ENCODE measurements at places on chromosomes 3 and 15.

DNA sequence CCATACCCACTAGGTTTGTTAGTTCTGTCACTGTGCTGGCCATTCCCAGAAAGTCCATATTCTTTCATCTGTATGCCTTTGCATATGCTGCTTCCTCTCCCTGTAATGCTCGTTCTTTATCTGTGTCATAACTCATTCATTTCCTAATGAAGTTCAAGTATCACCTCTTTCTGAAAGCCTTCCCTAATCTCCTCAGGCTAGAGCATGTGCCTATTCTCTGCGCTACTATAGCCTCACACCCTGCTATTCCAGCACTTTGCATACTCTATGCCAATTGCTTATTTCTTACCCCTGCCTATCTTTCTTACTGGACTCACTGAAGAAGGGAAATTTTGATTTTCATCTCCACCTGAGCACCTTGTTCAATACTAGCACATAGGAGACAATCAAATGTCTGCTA, 25.6 kb upstream of the C2CD4B start:
- no peaks in the 10 kb centered on the region for H3K4me1 ChIP-seq
- H3K4me3 ChIP-seq = no peak overlapping the region
- no peaks in the 10 kb centered on the region for H3K36me3 ChIP-seq

DNA sequence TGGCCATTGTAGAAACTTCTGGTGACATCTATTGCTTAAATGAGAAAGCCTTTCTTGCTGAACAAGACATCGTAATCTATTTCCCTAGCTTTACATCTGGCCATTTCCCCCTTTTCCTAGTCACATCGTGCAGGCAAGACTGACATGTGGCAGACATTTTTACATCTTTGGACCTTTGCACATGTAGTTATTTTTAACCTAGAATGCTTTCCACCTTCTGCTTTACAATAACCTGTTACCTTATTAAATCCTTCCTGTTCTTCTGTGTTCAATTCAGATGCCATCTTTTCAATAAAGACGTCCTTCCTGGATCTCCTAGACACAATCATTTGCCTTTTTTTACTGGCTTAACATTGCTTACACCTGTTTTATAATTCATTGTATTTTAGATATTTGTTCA, 343.3 kb downstream of the DIPK2A start:
- peaks cover 11% of the 10 kb centered on the region for H3K27me3 ChIP-seq
- no peak overlapping the region for H3K4me3 ChIP-seq
- no peak overlapping the region for H3K27ac ChIP-seq
- H3K4me1 ChIP-seq = no peaks in the 10 kb centered on the region

GRCh38 chr15:50107157-50107556, 11.9 kb downstream of the ATP8B4 start:
- H3K27me3 ChIP-seq = no peaks in the 10 kb centered on the region
- peak overlapping the region; percentile 99 for H3K27ac ChIP-seq
- peaks cover 94% of the 10 kb centered on the region for H3K4me1 ChIP-seq
- peak overlapping the region; percentile 89 for H3K4me3 ChIP-seq

- H3K27me3 ChIP-seq = peaks cover 2% of the 10 kb centered on the region
- peaks cover 14% of the 10 kb centered on the region for H3K4me1 ChIP-seq
- H3K36me3 ChIP-seq = peaks cover 5% of the 10 kb centered on the region
- H3K27ac ChIP-seq = peak overlapping the region; percentile 62
These were observed 378.7 kb upstream of the TGFBR2 start for GRCh38 chr3:30227571-30228301.

DNA sequence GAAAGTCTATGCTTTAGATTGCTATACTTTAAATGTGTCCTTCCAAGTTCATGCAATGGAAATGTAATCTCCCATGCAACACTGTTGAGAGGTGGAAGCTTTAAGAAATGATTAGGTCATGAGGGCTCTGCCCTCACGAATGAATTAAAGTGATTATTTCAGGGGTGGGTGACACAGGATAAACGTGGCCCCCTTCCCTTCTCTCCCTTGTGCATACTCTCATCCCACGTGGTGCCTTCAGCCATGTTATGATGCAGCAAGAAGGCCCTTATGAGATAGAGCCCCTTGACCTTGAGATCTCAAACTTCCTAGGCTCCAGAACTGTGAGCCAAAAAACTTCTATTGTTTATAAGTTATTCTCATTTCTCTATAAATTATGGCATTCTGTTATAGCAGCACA, 183.3 kb downstream of the TNIK start:
- H3K4me3 ChIP-seq = no peak overlapping the region
- H3K27ac ChIP-seq = peak overlapping the region; percentile 68

DNA sequence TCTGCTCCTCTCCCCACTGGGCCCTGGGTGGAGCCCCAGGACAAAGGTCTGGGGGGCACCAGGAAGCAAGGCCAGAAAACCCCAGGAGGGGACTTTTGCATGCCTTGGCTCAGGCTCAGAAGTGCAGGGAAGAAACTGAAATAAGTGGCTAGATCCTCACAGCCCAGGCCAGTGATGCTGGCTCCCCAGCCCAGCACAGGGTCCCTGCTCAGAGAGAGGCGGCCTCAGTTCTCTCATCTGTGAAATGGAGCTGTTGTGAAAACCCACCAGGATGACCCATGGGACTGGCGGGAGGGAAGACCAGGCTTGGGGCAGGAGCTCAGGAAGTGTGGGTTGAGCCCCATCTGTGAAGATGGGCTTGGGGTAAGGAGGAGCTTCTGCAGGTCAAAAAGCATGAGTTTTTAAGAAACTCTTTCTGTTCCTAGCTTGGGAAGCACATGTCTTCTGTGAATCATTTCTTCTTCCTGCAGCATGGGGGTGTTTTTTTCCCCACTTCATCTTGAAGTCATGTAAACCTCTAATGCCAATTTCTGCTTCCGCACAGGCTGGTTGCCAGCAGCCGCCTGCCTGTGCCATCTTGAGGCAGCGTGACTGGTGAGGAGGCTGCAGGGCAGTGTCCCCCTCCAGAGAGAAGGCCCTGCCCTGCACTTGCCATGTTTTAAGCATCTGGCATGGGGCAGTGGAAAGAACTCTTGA, 118.6 kb downstream of the SMAD6 start:
- H3K27me3 ChIP-seq = peaks cover 6% of the 10 kb centered on the region
- H3K4me1 ChIP-seq = no peaks in the 10 kb centered on the region

DNA sequence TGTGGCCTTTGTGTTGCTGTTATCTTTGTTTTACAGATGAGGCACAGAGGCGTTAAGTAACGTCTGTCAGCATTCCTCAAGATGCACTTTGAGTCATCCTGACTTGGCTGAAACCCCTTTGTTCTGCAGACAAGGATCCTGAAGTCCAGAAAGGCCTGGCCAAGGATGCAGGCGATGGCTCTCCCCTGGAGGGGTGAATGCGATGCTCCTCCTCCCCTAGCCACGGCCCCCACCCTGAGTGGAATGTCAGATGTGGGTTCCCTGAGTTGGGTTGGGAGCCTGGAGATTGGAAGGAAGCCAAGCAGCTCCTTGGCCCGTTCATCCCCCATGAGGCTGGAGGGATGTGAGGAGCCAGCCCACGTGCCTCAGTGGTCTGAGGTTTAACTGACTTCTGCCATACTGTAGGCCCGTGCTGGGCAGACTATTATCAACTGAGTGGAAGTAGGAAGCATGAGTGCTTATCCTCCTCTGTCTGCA, 43.3 kb downstream of the POMGNT2 start:
- no peaks in the 10 kb centered on the region for H3K4me1 ChIP-seq
- H3K4me3 ChIP-seq = no peak overlapping the region
- no peak overlapping the region for H3K27ac ChIP-seq
- no peak for DNase-seq

GRCh38 chr3:23136054-23136453, 67.1 kb upstream of the UBE2E2 start:
- H3K36me3 ChIP-seq = no peaks in the 10 kb centered on the region
- DNase-seq = no peak
- no peaks in the 10 kb centered on the region for H3K27me3 ChIP-seq
- H3K4me1 ChIP-seq = no peaks in the 10 kb centered on the region
- no peak overlapping the region for H3K27ac ChIP-seq
- H3K4me3 ChIP-seq = no peak overlapping the region

GRCh38 chr15:96245252-96245651, 85.2 kb upstream of the NR2F2 start:
- no peak for DNase-seq
- H3K4me3 ChIP-seq = no peak overlapping the region
- H3K27me3 ChIP-seq = peaks cover 34% of the 10 kb centered on the region

GRCh38 chr3:163548015-163548414, 1530.3 kb downstream of the SI start:
- peaks cover 4% of the 10 kb centered on the region for H3K36me3 ChIP-seq
- no peak overlapping the region for H3K4me3 ChIP-seq
- H3K4me1 ChIP-seq = no peaks in the 10 kb centered on the region

GRCh38 chr3:134477938-134478337, 7.8 kb downstream of the ANAPC13 start:
- peaks cover 6% of the 10 kb centered on the region for H3K4me1 ChIP-seq
- no peak for DNase-seq
- H3K36me3 ChIP-seq = peaks cover 18% of the 10 kb centered on the region
- no peak overlapping the region for H3K27ac ChIP-seq

DNA sequence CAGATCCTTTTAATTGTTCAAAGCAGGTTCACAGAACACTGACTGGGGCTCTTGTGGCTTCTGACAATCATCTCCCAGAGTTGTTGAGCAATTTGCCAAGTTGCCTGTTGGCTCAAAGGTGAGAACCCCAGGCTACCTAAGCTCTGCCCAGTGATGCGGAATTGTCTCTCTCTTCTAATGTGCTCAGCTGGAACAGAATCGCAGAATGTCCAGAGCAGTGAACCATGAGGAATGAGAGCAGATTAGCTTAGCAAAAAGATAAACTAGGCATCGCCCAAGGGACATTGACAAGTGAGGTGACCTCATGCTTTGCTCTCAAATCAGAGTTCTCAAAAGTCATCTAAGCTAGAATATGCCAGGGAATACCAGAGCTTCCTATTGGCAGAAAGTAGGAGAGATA, 148.1 kb downstream of the WDR76 start:
- H3K4me1 ChIP-seq = peaks cover 17% of the 10 kb centered on the region
- DNase-seq = no peak
- no peak overlapping the region for H3K27ac ChIP-seq
- peaks cover 9% of the 10 kb centered on the region for H3K27me3 ChIP-seq
- peaks cover 5% of the 10 kb centered on the region for H3K36me3 ChIP-seq

DNA sequence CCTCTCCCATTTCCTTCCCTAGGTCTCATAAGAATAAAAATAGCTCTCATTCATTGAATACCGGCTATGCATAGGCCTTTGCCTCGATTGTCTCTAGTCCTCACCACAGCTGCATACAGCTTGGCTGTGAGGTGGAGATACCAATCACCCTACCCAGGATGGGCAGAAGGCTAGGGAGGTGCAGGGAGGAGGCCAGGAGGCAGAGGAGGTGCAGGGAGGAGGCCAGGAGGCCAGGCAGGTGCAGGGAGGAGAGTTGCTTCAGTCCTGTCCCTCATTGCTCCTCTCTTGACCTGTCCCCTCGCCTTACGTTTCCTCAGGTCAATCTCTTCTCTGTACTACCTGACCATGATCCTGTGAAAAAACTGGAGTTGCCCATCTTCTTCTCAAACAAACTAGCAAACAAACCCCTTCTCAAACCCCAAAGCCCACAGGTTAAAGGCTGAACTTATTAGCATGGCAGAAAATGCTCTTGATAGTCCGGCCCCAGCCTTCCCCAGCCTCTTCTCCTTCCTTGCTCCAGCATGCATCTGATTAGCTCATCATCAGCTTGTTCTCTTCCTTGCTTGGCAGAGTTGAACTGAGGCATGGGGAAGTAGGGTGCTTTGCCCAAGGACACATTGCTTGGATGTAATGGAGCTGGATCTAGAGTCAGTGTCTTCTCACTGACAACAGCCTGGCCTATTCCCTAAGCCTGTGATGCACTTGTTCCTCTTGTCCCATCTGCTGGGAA, 15.8 kb downstream of the PODXL2 start:
- H3K4me1 ChIP-seq = no peaks in the 10 kb centered on the region
- H3K27me3 ChIP-seq = no peaks in the 10 kb centered on the region
- no peak for DNase-seq
- no peaks in the 10 kb centered on the region for H3K36me3 ChIP-seq
- no peak overlapping the region for H3K4me3 ChIP-seq
